ENCODE measurements at places on chromosomes 1 and 21.

DNA sequence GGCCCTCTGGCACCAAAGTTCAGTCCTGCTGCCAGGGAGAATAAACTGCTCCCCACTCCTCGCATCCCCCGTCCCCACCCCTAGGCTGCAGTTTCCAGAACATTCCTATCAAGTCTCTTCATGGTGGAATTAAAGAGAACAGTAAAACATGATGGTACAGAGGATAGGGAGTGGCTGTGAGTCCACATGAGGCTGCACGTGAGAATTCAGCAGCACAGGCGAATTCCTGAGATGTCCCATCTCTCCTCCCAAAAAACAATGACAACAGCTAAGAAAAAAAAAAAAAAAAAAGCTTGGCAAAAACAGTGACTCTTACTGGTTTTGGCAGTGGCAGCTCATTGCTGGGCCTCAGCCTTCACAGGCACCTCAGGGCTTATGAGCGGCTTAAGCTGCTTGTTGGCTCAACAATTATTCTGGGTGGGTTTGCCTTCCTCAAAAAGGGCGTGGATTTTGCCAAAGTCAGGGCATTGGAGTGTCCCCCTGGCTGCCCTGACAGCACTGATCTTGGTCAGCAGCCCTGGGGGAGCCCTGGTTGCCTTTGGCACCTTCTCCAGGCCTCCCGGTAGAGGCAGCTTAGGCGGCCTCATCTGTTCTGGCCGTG lies 5.7 kb upstream of the IFFO2 start:
- H3K27me3 ChIP-seq, result peaks cover 13% of the 10 kb centered on the region
- DNase-seq, result no peak

DNA sequence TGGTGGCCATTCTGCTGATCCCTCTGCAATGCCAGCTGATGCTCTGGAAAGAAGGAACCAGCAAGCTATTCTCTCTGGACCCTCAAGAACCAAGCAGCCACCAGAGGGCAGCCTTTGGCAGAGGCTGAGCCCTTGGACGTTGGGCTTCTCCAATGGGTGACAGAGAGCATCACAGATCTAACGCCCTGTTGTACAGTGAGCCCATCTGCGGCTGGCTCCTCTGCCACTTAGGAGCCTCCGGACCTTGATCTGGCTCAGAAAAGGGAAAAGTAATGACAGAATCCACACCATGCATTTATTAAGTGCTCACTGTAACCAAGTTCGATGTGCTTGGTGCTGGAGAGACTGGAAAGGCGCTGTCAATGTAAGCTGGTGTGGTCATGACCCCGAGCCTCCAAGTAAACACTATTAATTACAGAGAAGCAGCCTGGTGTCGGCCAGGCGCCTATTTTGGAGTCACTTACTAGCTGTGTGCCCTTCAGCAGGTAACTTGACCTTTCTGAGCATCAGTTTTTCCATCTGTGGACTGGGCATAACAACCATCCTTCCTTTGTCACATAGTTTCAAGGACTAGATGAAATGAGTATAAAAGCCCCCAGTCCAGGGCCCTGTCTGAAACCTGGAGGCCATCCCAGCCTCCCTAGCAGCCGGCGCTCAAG lies 34.9 kb downstream of the ECE1 start:
- H3K27ac ChIP-seq, result peak overlapping the region; percentile 66
- peaks cover 7% of the 10 kb centered on the region for H3K36me3 ChIP-seq
- H3K27me3 ChIP-seq, result no peaks in the 10 kb centered on the region
- peak; percentile 60 for DNase-seq

DNA sequence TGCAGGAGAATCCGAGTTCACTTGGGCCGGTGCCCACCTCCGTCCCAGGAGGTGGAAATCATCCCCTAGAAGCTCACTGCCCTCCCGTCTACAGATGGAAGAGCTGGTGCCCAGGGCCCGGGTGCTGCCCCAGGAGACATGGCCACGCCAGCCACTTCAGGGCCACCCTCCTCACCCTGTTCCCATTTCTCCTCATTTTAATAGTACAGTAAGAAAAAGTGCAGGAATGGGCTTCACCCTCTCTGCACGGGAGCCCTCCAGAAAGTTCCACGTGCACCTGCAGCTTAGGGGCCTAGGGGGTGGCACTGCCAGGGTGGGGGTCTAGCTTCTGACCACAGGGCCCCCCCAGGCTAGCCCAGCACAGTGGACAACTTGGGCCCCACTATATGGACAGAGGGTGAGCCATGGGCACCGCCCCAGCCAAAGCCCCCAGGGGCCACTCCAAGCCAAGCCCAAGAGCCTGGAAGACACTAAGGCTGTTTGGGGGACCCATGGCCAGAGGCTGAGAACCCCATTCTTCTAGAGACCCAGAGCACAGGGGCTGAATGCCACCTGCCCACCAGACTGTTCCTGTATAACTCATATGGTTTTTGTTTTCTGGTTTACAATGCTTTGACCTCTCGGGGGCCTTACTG lies 3.4 kb upstream of the FTCD start:
- DNase-seq, result no peak
- no peak overlapping the region for H3K27ac ChIP-seq
- H3K4me1 ChIP-seq, result peaks cover 2% of the 10 kb centered on the region
- peaks cover 5% of the 10 kb centered on the region for H3K36me3 ChIP-seq

- DNase-seq, result no peak
- no peak overlapping the region for H3K4me3 ChIP-seq
- no peaks in the 10 kb centered on the region for H3K36me3 ChIP-seq
- H3K4me1 ChIP-seq, result no peaks in the 10 kb centered on the region
- H3K27ac ChIP-seq, result no peak overlapping the region
Observed at GRCh38 chr1:88210103-88210787, 473.8 kb upstream of the PKN2 start.

DNA sequence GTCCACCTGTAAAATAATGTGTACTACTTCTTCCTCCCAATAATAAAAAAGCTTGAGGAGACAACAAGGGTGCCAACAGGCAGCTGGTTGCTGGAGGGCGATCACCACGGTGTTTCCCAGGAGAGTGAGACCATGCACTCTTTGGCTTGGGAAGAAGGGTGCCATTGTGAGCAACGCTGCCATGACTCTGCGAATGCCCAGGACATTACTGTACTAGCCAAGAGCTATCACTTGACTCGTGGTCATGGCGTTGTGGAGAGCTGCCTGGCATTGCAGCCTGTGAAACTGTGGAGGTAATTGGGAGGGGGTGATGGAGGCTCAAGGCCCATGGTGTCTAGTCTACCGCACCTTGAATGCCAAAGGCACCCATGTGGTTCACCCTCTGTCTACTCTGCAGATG lies 14.6 kb upstream of the PRMT2 start:
- peak overlapping the region; percentile 91 for H3K27ac ChIP-seq
- peaks cover 19% of the 10 kb centered on the region for H3K4me1 ChIP-seq

DNA sequence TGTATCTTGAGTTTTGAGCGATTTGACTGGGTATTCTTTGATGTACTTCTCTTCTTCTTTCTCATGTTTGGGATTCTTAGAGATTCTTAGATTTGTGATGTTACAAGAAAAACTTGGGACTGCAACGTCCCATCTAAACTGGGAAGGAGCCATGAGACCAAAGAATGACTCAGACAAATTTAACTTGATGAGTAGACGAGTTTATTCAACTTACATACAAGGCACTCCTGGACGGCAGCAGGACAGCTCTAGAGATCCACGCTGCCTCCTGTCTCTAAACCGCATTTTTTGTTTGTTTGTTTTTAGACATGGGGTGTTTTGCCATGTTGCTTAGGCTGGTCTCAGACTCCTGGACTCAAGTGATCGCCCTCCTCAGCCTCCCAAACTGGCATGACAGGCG lies 137.1 kb downstream of the PIK3R3 start:
- no peak overlapping the region for H3K4me3 ChIP-seq
- peaks cover 2% of the 10 kb centered on the region for H3K36me3 ChIP-seq
- DNase-seq, result no peak
- no peaks in the 10 kb centered on the region for H3K27me3 ChIP-seq
- H3K4me1 ChIP-seq, result no peaks in the 10 kb centered on the region
